ENCODE measurements at places on chromosomes 3 and 15. TPM values are rescaled to one million over a fixed set of nuclear protein-coding genes. Genes with fewer than 3 reads are reported as not detected.

GRCh38 chr3:189580190-189580589, 51.0 kb upstream of the TP63 start:
- no peak for DNase-seq

DNA sequence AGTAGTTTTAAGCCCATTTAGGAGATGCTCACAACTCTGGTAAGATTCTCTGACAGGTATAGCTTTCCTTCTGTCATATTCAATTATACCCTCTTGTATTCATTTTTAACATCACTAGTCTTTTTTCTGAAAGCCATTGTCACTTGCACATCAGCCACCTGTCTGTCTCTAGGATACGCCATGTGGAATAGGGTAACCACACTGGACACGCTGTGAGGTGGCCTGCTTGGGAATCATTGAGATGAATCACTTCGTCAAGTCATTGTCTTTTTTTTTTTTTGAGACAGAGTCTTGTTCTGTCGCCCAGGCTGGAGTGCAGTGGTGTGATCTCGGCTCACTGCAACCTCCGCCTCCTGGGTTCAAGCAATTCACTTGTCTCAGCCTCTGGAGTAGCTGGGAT, 7.4 kb downstream of the TM6SF1 start:
- no peak for DNase-seq

Gene TEX264
- 108 TPM for total RNA-seq

GRCh38 chr3:164364111-164364510, 714.2 kb downstream of the SI start:
- DNase-seq: no peak
